ENCODE measurements at places on chromosomes 5 and 9.

DNA sequence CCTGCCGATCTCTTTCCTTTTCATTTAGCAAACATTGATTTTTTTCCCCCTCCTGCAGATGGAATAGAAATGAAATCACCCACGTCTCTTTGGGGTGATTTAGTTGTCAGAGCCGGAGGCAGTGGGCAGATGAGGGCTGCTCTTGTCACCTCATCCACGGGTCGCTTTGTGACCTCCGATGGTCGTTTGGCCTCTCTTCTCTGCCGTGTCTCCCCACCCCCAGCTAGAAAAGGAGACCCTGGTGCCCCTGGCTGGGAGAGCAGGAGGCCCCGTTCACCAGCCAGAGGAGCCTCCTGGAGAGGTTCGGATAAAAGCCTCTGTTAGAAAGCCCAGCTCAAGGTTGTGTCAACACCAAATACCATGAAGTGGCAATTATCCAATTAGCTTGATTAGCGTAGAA is 21.6 kb upstream of the RXRA start:
- DNase-seq, result no peak

GRCh38 chr5:171676286-171676944 is 109.2 kb upstream of the SMIM23 start:
- DNase-seq, result peak; percentile 89

- peak; percentile 58 for DNase-seq
Observed at GRCh38 chr9:125889112-125889475, 141.9 kb downstream of the PBX3 start.

DNA sequence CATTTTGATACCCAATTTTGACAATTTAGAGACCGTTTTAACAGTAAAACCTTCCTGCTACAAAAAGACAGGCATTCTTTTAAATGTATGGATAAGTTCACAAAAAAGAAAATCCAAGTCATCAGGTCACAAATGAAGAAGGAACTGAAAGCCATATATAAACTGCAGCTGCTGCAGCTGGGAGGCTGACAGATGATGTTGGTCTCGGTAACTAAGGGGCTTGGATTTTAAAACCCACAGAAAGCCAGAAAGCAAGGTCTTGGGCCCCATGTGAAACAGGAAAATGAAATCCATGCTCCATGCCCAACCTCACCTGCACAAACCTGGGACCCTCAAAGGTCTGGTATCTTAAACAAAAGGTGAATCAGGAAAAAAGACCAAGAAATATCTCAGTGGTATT is 15.7 kb upstream of the C5orf34 start:
- no peak for DNase-seq

GRCh38 chr9:14340219-14340873 is 26.4 kb upstream of the NFIB start:
- no peak for DNase-seq

DNA sequence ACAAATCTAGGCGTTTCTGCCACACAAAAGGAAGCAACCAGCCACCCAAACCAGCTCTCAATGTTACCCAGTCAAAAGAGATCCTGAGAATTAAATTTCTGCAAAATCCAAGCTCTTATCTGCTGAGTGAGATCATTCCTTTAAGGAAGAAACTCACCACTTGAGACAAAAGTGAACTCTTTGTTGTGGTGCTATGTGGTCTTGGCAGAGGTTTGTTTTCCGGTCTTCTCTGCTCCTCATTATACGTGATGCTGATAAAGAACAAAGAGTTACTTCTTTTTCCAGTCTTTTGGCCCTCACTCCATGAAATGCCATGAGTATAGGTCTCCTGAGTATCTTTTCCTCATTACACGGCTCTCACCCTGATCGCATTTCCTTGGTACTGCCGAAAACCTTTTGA is 82.1 kb downstream of the PRKACG start:
- DNase-seq, result no peak

- DNase-seq, result peak; percentile 74
Observed at GRCh38 chr5:173885475-173886010, 2.6 kb upstream of the CPEB4 start.

- no peak for DNase-seq
Observed at GRCh38 chr5:1280177-1281037, 14.5 kb downstream of the TERT start.

DNA sequence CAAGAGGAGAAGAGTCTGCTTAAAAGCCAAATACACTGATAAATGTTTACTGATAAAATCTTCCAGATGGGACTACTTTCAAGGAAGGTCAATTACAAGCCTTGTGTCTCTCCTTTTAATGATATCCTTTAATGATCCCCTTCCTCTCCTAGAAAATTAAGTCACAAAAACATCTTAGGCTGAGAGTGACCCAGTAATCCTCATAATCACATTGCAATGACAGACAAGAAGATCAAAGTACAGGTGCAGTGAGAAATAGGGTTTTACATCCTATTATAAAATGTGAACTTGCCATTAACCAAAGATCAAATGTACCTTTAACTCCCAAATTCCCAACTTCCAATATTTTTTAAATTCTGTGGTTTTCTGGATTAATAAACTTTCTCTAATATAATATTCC is 514.8 kb downstream of the RAB3C start:
- DNase-seq, result no peak

- DNase-seq, result no peak
Observed at GRCh38 chr5:82416512-82416911, 138.4 kb upstream of the RPS23 start.
